Upper lobe of right lung (tissue), 1 donor: ENCODE measurements at places on chromosomes 6 and 20. TPM values are rescaled to one million over a fixed set of nuclear protein-coding genes. Genes with fewer than 3 reads are reported as not detected.

- H3K4me3 ChIP-seq = no peak overlapping the region
- DNase-seq = no peak
- H3K4me1 ChIP-seq = peaks cover 6% of the 10 kb centered on the region
- H3K27me3 ChIP-seq = no peaks in the 10 kb centered on the region
- no peaks in the 10 kb centered on the region for H3K36me3 ChIP-seq
- H3K27ac ChIP-seq = peak overlapping the region; percentile 36
These were observed 42.9 kb downstream of the HDGFL1 start for GRCh38 chr6:22612236-22612635.

- no peaks in the 10 kb centered on the region for H3K27me3 ChIP-seq
- peaks cover 11% of the 10 kb centered on the region for H3K4me1 ChIP-seq
- H3K27ac ChIP-seq = peak overlapping the region; percentile 79
- peak overlapping the region; percentile 65 for H3K4me3 ChIP-seq
- DNase-seq = no peak
These were observed 612 bp upstream of the AGPAT4 start for GRCh38 chr6:161274488-161274858.

DNA sequence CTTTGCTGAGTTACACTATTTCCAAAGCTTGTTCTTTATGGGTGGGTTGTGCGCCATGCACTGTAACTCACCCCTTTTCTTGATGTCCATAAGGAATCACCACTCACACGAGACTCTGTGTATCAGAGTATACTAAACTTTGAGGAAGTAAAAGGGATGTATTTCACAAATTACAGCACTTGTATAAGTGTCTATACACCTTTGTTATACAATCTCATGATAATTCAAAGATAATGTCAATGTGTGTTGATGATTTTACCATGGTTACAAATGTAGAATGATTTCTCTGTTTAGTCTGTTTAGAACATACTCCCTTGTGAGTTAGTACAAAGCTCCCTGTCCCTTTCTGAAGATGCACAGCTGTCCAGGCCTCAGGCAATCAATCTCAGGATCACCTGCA, 922.2 kb upstream of the MAP3K7 start:
- DNase-seq = no peak
- H3K36me3 ChIP-seq = no peaks in the 10 kb centered on the region
- no peak overlapping the region for H3K4me3 ChIP-seq
- H3K4me1 ChIP-seq = no peaks in the 10 kb centered on the region
- no peak overlapping the region for H3K27ac ChIP-seq

DNA sequence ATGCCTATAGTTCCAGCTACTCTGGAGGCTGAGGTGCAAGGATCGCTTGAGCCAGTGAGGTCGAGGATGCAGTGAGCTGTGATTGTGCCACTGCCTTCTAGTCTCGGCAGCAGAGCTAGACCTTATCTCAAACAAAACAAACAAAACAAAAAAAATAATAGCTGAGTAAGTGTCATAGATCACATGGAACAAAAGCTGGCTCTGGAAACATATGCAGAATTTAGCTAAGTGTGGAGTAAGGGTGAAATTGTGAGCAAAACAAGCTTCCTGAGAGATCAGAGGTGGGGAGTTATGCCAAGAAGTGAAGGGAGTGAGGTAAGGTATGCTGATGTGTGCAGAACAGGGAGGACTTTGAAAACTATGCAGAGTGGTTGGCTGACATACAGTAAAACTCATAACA, 18.7 kb downstream of the SGK1 start:
- H3K36me3 ChIP-seq = no peaks in the 10 kb centered on the region
- peaks cover 7% of the 10 kb centered on the region for H3K4me1 ChIP-seq
- no peak overlapping the region for H3K4me3 ChIP-seq
- no peak for DNase-seq

DNA sequence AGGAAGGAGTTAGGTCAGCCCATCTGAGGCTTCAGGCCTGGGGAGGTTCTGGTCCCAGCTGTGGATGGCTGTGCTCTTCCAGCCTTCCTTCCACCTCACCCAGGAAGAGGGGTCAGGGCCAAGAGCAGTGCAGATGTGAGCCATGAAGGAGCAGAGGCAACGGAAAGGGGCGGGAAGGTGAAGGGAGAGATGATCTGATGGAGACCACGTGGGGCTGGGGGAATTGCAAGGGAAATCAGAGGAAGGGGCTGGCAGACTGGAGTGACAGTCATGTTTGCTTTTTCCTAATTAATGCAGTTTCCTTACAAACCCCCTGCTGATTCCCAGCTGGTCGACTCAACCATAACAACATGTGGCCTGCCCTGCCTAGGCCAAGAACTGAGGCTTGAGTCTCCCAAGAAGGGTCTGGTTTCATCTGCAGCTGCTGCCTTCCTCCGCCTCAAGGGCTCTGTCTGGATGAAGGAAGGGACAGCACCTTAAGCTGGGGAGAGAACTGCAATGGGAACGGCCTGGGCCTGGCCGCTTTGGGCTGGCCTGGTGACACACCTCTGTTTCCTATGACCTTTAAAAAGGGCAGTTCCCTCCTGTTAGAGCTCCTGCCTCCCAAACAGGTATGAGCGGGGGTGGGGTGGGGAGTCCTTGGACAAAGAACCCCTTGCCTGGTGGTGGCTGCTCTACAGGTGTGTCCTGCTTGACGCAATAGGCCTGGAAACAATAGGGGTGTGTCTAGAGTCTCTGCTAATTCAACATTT, 7.8 kb upstream of the MRPS18A start:
- DNase-seq = peak; percentile 74
- no peak overlapping the region for H3K27ac ChIP-seq
- no peaks in the 10 kb centered on the region for H3K36me3 ChIP-seq

DNA sequence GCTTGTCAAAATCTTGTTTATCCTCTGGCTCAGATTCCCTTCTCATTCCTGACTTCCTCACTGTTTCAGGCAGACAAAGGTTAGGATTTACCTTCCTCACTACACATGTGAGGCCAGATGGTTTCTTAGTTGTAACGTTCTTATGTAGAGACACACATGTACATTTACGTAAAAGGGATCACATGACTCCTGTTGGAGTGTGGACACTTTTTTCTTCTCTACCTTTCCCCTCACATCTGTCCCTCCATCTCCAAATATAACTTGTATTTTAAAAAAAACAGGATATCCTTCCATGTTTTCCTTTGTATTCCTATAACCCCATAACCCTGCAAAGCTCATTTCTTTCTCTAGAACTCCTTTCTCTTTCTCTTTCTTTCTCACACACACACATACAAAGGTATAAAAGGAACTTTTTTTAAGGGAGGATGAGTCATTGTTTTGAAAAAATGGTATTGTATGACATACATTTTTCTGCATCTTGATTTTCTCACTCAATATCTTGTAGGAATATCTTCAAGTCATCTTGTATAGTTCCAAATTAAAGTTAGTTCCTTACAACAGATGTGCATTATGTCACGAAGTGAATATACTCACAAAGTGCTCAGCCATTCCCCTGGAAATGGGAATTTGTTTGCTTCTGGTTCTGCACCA, 78.2 kb upstream of the SULF2 start:
- no peak for DNase-seq
- H3K27me3 ChIP-seq = no peaks in the 10 kb centered on the region
- H3K27ac ChIP-seq = no peak overlapping the region
- no peaks in the 10 kb centered on the region for H3K36me3 ChIP-seq
- no peaks in the 10 kb centered on the region for H3K4me1 ChIP-seq
- no peak overlapping the region for H3K4me3 ChIP-seq

GRCh38 chr6:156046841-156047449, 591.3 kb upstream of the NOX3 start:
- no peak overlapping the region for H3K4me3 ChIP-seq
- no peak for DNase-seq
- H3K36me3 ChIP-seq = no peaks in the 10 kb centered on the region
- no peaks in the 10 kb centered on the region for H3K4me1 ChIP-seq
- H3K27ac ChIP-seq = no peak overlapping the region

DNA sequence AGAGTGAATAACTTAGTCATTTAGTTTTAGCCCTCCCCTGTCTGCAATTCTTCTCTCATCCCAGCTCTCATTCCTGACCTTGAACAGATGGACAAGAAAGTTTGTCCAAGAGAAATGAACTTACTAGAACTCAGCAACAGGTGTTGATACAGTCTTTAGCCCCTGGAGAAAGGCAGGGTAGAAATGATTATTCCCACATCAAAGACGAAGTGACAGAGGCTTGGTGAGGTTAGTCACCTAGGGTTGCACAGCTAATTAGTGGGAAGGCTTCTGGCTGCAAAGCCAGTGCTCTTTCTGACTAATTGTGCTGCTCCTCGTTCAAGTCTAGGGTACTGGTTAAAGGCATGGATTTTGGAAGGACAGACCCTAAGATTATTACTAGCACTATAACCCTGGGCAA, 4.5 kb downstream of the ZDHHC14 start:
- H3K4me3 ChIP-seq = no peak overlapping the region
- H3K36me3 ChIP-seq = no peaks in the 10 kb centered on the region
- peaks cover 7% of the 10 kb centered on the region for H3K4me1 ChIP-seq
- H3K27ac ChIP-seq = no peak overlapping the region
- no peaks in the 10 kb centered on the region for H3K27me3 ChIP-seq

GRCh38 chr20:39263076-39263475, 300.9 kb downstream of the DHX35 start:
- no peak overlapping the region for H3K4me3 ChIP-seq
- H3K27ac ChIP-seq = no peak overlapping the region
- no peaks in the 10 kb centered on the region for H3K27me3 ChIP-seq
- no peak for DNase-seq

- peaks cover 13% of the 10 kb centered on the region for H3K4me1 ChIP-seq
- H3K27ac ChIP-seq = no peak overlapping the region
- H3K4me3 ChIP-seq = no peak overlapping the region
- no peaks in the 10 kb centered on the region for H3K36me3 ChIP-seq
These were observed 64.9 kb downstream of the TNFAIP3 start for GRCh38 chr6:137931849-137932465.

- no peak overlapping the region for H3K27ac ChIP-seq
- no peaks in the 10 kb centered on the region for H3K36me3 ChIP-seq
- H3K4me1 ChIP-seq = no peaks in the 10 kb centered on the region
- no peaks in the 10 kb centered on the region for H3K27me3 ChIP-seq
- H3K4me3 ChIP-seq = no peak overlapping the region
- no peak for DNase-seq
These were observed 55.7 kb downstream of the AFG1L start for GRCh38 chr6:108350528-108350927.

DNA sequence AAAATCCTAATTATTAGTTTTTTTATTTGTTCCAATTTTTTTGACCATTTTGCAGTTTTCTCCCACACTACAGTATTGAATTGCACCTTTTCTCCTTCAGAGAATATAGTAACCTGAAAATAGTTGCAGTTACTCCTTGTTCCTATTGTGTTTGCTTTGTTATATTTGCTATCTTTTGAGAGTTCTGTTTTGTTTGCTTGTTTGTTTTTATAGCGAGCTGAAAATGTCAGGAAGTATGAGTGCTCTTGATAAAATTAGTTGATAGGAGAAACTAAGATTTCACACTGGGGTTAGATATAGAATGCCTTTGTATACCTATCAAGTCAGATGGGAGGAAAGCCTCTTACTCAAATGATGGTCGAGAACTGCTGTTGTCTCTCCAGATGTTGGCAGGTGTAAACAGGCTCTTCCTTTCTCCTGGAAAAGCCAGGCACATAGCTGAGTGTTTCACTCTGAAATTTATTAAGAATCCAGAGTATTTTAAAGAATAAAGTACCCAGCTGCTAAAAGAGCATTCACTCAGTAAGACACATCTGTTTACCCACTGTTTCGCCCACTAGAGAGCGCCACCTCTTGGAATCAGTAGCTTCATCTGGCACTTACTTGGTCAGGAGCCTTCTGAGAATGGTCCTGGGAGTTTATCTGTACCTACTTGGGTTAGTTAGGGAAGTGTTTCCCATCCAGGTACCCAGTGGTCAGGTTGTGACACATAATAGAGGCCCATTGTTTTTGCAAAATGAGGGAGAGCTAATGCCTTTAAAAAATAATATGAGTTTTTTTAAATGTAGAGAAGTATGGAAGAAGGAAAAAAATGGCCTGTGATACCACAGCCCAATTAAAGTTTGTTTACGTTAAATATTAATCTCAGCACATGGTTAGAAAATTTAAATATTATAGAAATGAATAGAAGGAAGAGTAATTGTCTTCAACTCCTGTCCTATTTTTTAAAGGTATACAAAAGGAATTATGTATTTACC, 11.2 kb downstream of the NT5DC1 start:
- no peak overlapping the region for H3K27ac ChIP-seq
- no peak for DNase-seq
- peaks cover 76% of the 10 kb centered on the region for H3K36me3 ChIP-seq

GRCh38 chr6:156674197-156674596, 103.0 kb upstream of the ARID1B start:
- no peak overlapping the region for H3K27ac ChIP-seq
- no peaks in the 10 kb centered on the region for H3K4me1 ChIP-seq
- no peak for DNase-seq
- no peaks in the 10 kb centered on the region for H3K27me3 ChIP-seq

DNA sequence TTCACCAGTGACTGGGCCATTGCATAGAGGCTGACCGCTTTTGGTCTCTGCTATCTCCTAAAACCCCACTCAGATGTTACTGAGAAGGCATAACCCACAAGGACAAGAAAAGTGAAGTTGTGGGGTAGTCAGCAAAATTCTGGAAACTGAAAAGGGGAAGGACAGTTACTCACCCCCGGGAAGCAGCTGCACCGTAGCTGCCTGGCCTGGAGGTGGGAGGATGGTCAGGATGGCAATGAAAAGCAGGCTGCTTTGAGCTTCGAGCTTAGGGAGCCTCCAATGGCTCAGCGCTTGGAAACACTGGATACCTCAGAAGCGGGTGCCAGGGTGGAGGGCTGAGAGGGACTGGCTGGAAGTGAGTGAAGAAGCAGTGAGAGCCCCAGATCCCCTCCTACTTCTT, 56.0 kb downstream of the KCNK5 start:
- H3K4me1 ChIP-seq = no peaks in the 10 kb centered on the region
- no peak overlapping the region for H3K27ac ChIP-seq
- no peak overlapping the region for H3K4me3 ChIP-seq
- H3K36me3 ChIP-seq = no peaks in the 10 kb centered on the region
- H3K27me3 ChIP-seq = no peaks in the 10 kb centered on the region

PAK1IP1 gene
- total RNA-seq = 11.6 TPM

HLA-DMB gene
- 140 TPM for total RNA-seq

NUP43 gene
- total RNA-seq = 23.9 TPM

RNF182 gene
- 6.1 TPM for total RNA-seq

HTR1E gene
- not detected for total RNA-seq
